CD4-positive, alpha-beta memory T cell (primary cell): ENCODE measurements at places on chromosomes 12 and 14.
A peak's percentile ranks its signal among the peaks of the same experiment; 100 is the strongest.

DNA sequence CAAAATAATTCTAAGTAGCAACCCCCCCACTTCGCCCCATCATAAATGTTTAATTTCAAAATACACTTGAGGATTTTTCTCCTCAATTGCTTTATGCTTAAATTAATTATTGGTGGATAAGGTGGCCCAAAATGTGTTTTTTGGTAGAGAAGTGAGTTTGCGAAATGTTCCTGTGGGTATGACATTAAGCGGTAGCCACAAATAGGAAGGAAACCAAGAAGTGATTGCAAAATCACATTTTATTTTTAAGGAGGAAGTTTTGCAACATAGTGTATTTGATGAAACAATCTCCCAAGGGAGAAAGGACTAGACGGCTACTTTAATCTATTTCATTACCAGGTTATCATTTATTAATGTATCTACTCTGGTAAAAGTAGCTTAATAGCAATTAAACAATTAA, 25.5 kb downstream of the SLC25A3 start:
- no peaks in the 10 kb centered on the region for H3K27me3 ChIP-seq
- no peak overlapping the region for H3K4me3 ChIP-seq
- no peak for DNase-seq
- H3K36me3 ChIP-seq = no peaks in the 10 kb centered on the region
- no peaks in the 10 kb centered on the region for H3K4me1 ChIP-seq

DNA sequence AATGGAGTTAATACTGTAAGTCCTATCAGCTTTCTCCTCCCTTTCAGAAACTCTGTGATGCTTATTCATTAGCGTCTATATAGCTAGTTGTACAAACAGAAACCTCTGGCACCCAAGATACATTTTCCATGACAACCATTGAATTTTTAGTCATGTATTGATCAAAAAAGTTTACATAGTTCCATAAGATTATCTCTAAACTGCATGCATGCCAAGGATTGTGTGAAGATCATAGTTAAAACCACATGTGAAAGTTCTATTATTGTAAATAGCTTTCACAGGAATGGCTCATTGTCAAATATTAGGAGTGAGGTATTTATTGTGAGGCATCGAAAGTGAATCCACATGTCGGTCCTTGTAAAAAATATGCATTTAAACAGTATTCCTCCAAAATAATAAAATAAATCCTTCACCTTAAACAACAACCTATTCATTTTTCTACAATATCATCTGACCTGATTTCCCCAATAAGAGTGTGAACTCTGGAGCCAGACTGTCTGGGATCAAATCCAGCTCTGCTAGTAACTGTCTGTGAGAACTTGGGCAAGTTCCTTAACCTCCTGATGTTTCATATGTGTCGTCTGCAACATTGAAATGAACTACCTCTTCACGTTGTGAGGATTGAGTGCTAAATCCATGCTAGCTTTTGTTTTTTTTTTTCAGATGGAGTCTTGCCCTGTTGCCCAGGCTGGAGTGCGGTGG, 10.6 kb upstream of the CDKL1 start:
- H3K4me3 ChIP-seq = no peak overlapping the region
- H3K36me3 ChIP-seq = no peaks in the 10 kb centered on the region
- no peak for DNase-seq

GRCh38 chr12:131591136-131591535, 119.8 kb upstream of the SFSWAP start:
- no peak overlapping the region for H3K4me3 ChIP-seq
- H3K4me1 ChIP-seq = peaks cover 11% of the 10 kb centered on the region
- H3K27ac ChIP-seq = no peak overlapping the region
- no peaks in the 10 kb centered on the region for H3K27me3 ChIP-seq
- no peaks in the 10 kb centered on the region for H3K36me3 ChIP-seq

GRCh38 chr14:102711207-102711606, 66.0 kb upstream of the TRAF3 start:
- H3K27me3 ChIP-seq = no peaks in the 10 kb centered on the region
- H3K27ac ChIP-seq = no peak overlapping the region
- DNase-seq = no peak
- H3K4me1 ChIP-seq = no peaks in the 10 kb centered on the region
- no peak overlapping the region for H3K4me3 ChIP-seq

- peaks cover 6% of the 10 kb centered on the region for H3K4me1 ChIP-seq
- H3K4me3 ChIP-seq = no peak overlapping the region
- no peaks in the 10 kb centered on the region for H3K27me3 ChIP-seq
- H3K27ac ChIP-seq = no peak overlapping the region
- no peaks in the 10 kb centered on the region for H3K36me3 ChIP-seq
Observed at GRCh38 chr12:77060883-77061240, 4.5 kb downstream of the E2F7 start.

DNA sequence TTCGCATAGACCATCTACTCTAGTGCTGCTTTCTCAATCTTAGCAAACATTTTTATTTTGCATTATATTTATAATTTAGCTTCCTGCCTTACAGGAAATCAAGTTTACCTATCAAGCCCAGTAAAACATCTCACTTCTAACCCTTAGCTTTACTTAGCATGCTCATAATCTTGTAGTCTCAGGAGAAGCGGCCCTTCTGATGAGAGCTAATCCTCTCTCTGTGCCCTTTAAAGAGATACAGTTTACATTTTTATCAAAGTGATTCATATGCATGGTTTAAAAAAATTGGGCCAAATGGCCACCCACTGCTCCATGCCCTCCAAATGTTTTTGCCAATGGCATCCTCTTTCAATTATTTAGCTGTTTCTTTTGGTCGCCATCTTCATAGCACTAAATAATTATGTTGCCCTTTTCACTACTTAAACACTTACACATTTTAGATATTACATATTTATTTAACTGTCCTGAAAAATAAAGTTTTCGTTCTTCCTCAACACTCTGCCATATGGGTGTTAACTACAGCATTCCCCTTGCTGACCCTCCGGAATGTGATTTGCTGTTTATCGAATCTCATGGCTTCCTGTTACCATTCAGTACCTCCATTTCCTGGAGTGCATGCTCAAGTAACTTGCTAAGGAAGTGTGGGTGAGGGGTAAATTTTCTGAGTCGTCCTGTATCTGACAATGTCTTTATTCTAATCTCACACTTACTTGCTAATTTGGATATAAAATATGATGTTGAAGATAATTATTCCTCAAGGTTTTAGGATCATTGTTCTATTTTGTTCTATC, 29.3 kb downstream of the YLPM1 start:
- DNase-seq = peak; percentile 31
- H3K36me3 ChIP-seq = peaks cover 14% of the 10 kb centered on the region
- H3K27ac ChIP-seq = no peak overlapping the region
- peaks cover 29% of the 10 kb centered on the region for H3K4me1 ChIP-seq

DNA sequence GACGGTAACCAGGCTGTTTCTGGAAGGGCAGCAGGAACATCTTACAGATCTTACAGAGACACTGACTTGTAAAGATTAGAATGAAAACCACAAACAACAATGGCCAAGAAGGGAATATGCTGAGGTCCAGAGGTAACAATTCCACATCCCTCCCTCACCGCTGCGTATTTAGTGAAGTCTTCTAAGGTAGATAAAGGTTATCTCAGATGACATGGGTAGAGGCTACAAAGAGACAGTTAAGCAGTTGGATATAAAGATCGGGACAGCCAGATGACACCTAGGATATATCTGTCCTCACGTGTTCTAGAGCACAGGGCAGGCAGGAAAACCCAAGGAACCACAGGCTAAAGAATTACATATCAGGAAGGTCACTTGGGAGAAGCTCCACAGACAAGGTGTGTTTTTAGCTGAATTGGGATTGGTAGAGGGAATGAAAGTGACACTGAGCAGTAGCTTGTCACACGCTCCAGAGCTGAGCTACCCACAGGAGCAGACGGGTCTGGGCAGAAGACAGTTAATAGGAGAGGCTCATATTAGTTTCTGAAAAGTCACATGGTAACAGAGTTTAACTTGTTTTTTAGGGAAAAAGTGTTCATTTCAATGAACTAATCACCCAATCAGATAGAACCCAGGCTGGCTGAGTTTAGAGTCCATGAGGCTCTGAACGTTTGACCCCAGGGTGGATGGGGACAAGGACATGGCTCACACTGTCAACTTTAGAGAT, 83.3 kb downstream of the MIA2 start:
- H3K27ac ChIP-seq = no peak overlapping the region
- no peaks in the 10 kb centered on the region for H3K4me1 ChIP-seq
- peaks cover 23% of the 10 kb centered on the region for H3K36me3 ChIP-seq
- H3K27me3 ChIP-seq = no peaks in the 10 kb centered on the region
- no peak for DNase-seq
- H3K4me3 ChIP-seq = no peak overlapping the region

DNA sequence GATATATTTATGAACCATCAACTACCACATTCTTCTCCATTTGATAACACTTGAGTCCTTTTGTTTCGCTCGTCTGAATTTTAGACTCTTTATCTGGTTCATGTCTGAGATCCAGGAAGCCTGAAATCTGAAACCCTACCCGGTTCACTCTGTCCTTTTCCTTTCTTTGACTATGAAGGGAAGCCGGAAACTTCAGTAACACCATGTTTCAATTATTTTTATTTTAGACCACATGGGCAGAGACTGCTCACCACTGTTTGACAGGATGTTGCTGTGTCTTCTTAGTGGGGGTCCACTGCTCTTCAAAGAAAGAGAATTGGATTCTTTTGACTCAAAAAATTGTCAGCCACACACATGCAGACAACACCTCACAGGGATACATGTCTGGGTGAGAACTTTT, 331.9 kb upstream of the FLRT2 start:
- no peak for DNase-seq
- no peak overlapping the region for H3K4me3 ChIP-seq
- no peaks in the 10 kb centered on the region for H3K36me3 ChIP-seq
- H3K27ac ChIP-seq = no peak overlapping the region
- no peaks in the 10 kb centered on the region for H3K27me3 ChIP-seq

DNA sequence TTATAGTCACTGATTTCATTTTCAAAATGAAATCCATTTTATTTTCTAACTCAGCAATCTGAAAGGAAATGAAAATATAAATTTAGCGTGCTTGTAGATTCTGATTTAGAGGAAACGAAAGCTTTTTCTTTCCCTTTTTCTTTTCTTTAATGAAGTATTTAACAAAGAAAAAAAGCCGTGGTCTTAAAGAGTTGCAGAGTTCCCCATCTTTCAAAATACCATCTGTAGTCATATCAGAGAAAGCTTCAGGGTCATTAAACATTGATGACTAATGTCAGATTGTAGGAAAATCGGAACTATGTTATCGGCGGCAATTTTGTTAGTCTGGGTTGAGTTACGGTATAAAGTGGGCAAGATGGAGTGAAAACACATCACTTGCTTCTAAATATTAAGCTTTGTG, 32.3 kb downstream of the DRAM1 start:
- H3K27me3 ChIP-seq = no peaks in the 10 kb centered on the region
- no peaks in the 10 kb centered on the region for H3K36me3 ChIP-seq
- H3K4me1 ChIP-seq = no peaks in the 10 kb centered on the region
- H3K27ac ChIP-seq = no peak overlapping the region
- no peak overlapping the region for H3K4me3 ChIP-seq
- DNase-seq = no peak

DNA sequence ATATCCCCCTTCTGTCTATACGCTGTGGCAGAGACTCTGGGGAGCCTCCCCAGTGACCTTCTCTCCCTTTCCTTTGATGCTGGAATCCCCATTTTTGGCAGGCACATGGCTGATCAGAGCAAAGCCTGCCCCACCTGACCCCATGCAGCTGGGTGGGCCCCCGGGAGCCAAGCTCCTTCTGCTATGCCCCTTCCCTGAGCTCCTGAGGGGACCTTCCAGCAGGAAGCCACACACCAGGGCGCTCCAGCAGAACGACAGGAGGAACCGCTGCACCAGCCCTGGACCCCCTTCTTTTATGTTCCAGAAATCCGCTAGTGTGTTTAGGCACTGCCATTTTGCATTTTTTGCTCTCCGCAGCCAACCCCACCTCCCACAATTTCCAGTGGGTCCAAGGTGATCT, 44.6 kb downstream of the TRAFD1 start:
- H3K4me1 ChIP-seq = peaks cover 4% of the 10 kb centered on the region
- no peak for DNase-seq
- no peak overlapping the region for H3K27ac ChIP-seq
- H3K27me3 ChIP-seq = no peaks in the 10 kb centered on the region
- no peak overlapping the region for H3K4me3 ChIP-seq

GRCh38 chr12:44078273-44078672, 242.4 kb downstream of the TMEM117 start:
- no peak overlapping the region for H3K4me3 ChIP-seq
- H3K27ac ChIP-seq = no peak overlapping the region
- no peaks in the 10 kb centered on the region for H3K36me3 ChIP-seq
- no peaks in the 10 kb centered on the region for H3K4me1 ChIP-seq

DNA sequence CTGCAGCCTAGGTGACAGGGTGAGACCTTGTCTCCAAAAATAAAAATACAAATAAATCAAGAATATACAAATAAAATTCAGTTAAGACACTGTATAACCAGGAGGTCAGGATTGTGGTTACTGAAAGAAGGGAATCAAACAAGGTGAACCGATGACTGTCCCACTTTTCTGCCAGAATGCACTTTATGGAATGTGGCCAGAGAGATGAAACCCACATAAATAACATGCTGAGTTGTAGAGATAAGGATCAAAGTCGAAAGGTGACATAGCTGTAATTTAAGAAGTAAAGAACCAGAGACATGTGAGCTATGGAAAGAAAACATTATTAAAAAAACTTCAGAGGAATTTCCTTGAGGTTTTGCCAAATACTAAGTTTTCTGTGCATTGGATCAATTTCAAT, 1098.2 kb upstream of the USP15 start:
- no peaks in the 10 kb centered on the region for H3K36me3 ChIP-seq
- no peaks in the 10 kb centered on the region for H3K27me3 ChIP-seq
- no peak overlapping the region for H3K4me3 ChIP-seq
- no peak overlapping the region for H3K27ac ChIP-seq
- H3K4me1 ChIP-seq = no peaks in the 10 kb centered on the region

DNA sequence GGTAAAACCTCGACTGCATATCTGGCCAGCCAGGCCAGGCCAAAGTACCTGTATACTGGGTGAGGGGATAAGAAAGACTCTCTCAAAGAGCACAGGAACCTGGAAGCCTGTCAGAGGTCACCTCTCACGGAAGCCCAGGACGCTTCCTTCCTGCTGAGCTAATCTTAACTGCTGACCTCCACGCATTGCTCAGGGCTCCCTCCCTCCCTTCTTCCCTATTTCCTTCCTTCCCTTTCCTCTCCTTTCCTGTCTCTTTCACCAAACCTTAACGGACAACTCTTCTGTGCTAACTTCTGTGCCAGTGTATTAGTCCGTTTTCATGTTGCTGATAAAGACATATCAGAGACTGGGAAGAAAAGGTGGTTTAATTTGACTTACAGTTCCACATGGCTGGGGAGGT, 14.8 kb upstream of the RNASE10 start:
- no peak overlapping the region for H3K4me3 ChIP-seq
- no peaks in the 10 kb centered on the region for H3K36me3 ChIP-seq
- H3K27me3 ChIP-seq = no peaks in the 10 kb centered on the region
- peaks cover 77% of the 10 kb centered on the region for H3K4me1 ChIP-seq
- H3K27ac ChIP-seq = peak overlapping the region; percentile 5

- peaks cover 7% of the 10 kb centered on the region for H3K4me1 ChIP-seq
- no peaks in the 10 kb centered on the region for H3K36me3 ChIP-seq
- H3K27me3 ChIP-seq = peaks cover 19% of the 10 kb centered on the region
- H3K27ac ChIP-seq = no peak overlapping the region
- no peak overlapping the region for H3K4me3 ChIP-seq
- no peak for DNase-seq
Observed at GRCh38 chr12:53340398-53340797, 4.2 kb upstream of the SP7 start.

GRCh38 chr12:98371419-98371818, 144.0 kb upstream of the TMPO start:
- H3K4me1 ChIP-seq = peaks cover 10% of the 10 kb centered on the region
- no peak overlapping the region for H3K27ac ChIP-seq
- H3K27me3 ChIP-seq = no peaks in the 10 kb centered on the region
- DNase-seq = no peak
